Liver (tissue), 10 donors: ENCODE measurements at places on chromosomes 12 and 14.

GRCh38 chr12:119100933-119101332, 77.8 kb upstream of the HSPB8 start:
- DNase-seq: no peak

- no peak for DNase-seq
Observed at GRCh38 chr12:71626768-71627167, 36.9 kb downstream of the ZFC3H1 start.

DNA sequence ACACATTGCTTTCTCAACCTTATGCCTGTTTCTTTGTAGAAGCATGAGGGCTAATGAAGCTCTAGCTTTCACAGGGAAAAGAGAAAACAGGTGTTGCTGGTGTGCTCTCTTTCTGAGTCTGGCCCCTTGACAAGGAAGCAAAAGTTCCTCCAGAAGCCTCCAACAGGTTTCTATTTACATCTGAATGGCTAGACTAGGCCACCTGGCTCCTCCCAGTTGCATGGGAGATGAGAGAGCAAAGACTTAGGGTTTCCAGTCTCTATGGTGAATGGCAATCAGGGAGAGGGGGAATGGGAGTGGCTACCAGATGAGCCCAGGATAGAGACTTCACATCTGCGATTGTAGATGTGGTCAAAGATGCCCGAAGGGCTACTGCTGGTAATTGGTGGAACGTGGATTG, 138.1 kb upstream of the PLXNC1 start:
- DNase-seq: no peak

GRCh38 chr14:26289891-26290486, 307.8 kb downstream of the NOVA1 start:
- DNase-seq: no peak

DNA sequence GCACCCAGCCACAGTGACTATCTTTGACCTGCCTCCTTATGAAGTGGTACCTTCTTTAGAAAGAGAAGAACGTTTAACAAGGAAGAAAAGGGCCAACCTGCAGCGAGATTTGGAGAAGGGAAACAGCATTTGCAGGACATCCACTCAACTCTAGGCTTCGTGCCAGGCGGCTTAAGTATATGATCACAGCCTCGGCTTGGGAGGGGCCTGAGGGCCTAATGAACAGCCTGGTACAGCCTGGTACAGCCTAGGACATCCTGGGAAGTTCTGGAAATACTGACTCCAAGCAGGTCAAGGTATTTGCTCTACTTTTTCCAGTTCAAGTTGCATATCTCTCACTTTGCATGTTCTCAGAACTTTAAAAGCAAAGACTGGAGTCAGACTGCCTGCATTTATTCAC, 16.1 kb downstream of the HCAR2 start:
- no peak for DNase-seq
